D721Med (cell line): ENCODE measurements at places on chromosomes 2 and 18.
A peak's percentile ranks its signal among the peaks of the same experiment; 100 is the strongest.

DNA sequence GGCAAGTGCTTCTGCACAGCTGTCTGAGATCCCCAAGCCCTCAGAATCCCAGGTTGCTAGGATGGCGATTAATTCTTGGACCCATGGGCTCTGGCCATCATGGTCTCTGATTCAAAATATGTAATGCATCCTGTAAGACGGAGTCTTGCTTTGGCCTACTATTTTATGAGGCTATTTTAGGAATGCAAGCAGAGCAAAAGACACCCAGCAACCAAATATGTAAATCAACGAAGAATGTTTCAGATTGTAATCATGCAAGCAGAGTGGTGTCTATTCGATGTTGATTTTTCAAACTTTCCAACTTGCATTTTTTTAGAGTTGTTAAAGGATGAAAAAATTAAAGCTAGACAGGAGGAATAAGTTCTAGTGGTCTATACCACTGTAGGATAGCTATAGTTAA lies 154.8 kb downstream of the COL6A3 start:
- no peak for DNase-seq

- no peak for DNase-seq
Measured at GRCh38 chr18:316393-316792, 48.5 kb upstream of the THOC1 start.

- no peak for DNase-seq
Measured at GRCh38 chr2:109105113-109105512, 23.9 kb upstream of the SH3RF3 start.

- DNase-seq, result no peak
Measured at GRCh38 chr2:85578243-85579180, 1.1 kb downstream of the VAMP8 start.

GRCh38 chr2:38171208-38171855 lies 95.4 kb upstream of the CYP1B1 start:
- no peak for DNase-seq

GRCh38 chr2:133389569-133389968 lies 178.7 kb downstream of the NCKAP5 start:
- no peak for DNase-seq

DNA sequence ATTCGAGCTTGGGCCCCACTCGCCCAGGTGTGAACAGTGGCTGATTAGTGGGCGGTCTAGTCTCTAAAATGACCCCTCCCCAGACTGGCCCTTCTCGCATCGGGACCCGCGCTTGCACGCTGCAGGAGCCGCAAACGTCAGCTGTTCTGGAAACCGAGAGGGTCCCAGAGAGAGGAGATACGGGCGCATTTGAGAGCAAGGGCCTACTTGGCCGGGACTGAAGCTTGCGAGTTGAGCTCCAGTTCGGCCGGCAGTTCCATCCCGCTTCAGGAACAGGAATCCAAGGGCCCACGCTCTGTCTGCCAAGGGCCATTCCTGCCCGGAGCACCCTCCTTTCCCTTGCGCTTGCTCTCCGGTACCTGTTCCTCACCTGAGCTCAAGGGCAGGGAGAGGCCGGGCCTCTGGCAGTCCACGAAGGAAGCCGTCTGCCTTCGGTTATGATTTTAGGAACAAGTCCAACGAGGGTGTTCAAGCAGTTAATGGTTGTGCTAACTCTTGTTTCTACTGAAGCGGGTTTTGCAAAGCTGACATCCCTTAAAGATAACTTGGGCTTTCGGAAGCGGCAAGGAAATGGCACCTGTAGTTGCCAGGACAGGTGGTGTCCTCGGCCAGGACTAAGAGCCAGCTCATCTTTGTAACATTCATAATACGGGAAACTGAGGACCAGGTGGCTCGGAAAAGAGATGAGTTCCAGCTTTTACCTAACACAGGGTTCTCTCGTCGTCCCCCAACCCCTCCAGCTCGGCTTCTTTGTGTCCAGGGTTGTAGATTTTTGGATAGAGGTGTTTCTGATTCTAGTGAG lies 3.9 kb upstream of the DLX1 start:
- no peak for DNase-seq

- DNase-seq, result no peak
Measured at GRCh38 chr18:8821531-8821930, 116.2 kb downstream of the MTCL1 start.

DNA sequence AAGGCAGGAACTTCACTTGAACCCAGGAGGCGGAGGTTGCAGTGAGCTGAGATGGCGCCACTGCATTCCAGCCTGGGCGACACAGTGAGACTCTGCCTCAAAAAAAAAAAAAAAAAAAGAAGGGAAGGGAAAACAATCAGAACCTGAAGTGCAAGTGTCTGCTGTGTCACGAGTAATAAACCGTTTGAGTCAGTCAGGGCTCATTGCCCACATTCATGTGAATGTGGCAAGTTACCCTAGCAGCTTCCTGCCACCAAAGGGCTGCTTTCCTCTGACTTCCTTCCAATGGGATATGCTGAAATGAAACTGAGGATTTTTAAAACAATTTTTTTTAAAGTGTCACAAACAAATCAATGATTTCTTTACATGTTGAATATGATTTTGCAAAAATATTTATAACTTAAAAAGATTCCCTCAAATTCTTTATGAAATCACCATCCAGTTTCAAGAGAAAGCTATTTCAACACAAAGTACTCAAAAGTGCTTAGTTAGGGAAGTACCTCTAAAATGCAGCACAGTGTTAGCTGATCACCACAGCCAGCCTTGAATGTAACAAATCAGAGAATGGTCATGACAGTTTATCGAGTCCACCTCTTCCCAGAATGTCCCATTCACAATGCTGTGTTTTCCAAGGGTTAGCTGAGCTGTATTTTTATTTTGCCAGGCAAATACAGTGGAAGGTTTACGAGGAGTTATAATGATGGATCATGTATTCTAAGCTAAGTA lies 36.4 kb downstream of the WDSUB1 start:
- no peak for DNase-seq

GRCh38 chr2:98355881-98356280 lies 9.6 kb downstream of the CNGA3 start:
- no peak for DNase-seq

- no peak for DNase-seq
Measured at GRCh38 chr2:214127571-214127970, 283.3 kb upstream of the VWC2L start.

DNA sequence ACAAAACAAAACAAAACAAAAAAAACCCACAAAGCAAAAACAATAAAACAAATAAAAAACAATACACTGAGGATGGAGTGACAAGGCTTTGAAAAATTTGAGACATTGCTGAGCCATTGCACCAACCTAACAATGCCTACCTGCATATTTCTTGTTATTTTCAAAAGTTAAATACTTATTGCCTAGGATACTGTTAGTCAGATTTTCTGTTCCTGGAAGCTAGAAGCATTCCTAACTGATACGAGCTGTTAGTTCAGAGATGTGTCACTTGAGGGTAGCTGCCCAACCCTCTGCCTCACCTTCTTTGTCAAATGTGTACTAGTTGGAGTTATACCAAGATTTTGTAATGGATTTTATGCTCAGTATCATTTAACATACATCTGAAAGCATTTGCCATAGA lies 187.2 kb downstream of the TXNL1 start:
- DNase-seq, result no peak

- DNase-seq, result no peak
Measured at GRCh38 chr2:47737191-47737975, 45.6 kb upstream of the MSH6 start.

- DNase-seq, result no peak
Measured at GRCh38 chr2:148885209-148885608, 10.2 kb downstream of the KIF5C start.

DNA sequence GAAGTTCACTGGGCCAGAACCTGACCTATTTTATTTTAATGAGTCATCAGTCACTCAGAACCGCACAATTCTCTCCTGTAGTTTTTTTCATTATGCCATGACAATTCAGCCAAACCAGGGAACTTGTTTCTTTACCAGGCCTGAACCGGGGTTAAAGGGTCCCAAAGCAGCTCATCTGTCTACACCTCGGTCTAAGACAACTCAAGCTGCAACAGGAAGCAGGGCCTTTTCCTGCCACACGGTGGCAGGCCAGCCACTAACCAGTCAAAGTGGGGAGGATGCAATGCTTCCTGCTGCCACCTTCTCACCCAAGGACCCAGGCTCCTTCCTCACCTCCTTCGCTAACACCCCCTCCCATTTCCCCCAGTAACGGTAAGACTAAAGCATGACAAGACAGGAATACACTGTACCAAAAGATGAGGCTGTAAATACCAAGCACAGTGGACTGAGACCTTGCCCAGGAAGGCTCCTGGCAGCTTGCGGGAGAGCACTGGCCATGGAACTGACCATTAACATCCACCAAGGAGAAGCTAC lies 56.7 kb upstream of the ACKR3 start:
- no peak for DNase-seq

- DNase-seq, result no peak
Measured at GRCh38 chr2:165795011-165795410, 964 bp upstream of the GALNT3 start.

DNA sequence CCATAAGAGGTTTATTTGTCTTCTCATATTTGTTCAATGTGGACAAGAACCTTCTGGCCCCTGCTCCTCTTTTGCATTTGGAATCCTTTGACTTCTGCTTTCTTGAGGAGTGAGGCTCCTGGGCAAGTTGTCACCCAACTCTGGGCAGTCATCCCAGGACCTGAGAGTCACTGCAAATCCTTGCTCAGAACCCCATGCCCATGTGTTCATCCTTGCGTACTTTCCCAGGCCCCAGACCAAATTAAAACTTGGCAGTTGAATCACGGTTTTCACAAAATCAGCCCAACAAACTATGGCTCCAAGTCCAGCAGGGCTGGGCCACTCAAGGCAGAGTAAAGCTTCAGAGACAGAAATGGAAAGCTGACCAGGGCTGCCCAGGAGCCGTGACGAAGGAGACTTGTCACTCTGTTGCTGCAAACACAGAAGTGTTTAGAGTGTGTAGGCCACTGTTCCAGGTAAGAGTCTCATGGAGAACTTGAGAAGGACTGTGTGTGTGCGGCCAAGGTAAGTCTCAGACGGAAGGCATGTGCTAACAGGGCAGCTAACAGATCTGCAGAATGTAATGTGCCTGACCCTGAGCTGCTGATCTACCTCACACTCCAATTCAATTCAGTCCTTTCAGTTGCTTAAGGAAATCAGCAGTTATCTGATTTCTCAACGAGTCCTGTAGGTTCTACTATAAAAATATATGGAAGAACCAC lies 549.4 kb upstream of the HS6ST1 start:
- no peak for DNase-seq

- DNase-seq, result no peak
Measured at GRCh38 chr2:188399159-188399558, 107.5 kb downstream of the GULP1 start.

GRCh38 chr18:53698907-53699306 lies 525.6 kb downstream of the MBD2 start:
- peak; percentile 17 for DNase-seq

DNA sequence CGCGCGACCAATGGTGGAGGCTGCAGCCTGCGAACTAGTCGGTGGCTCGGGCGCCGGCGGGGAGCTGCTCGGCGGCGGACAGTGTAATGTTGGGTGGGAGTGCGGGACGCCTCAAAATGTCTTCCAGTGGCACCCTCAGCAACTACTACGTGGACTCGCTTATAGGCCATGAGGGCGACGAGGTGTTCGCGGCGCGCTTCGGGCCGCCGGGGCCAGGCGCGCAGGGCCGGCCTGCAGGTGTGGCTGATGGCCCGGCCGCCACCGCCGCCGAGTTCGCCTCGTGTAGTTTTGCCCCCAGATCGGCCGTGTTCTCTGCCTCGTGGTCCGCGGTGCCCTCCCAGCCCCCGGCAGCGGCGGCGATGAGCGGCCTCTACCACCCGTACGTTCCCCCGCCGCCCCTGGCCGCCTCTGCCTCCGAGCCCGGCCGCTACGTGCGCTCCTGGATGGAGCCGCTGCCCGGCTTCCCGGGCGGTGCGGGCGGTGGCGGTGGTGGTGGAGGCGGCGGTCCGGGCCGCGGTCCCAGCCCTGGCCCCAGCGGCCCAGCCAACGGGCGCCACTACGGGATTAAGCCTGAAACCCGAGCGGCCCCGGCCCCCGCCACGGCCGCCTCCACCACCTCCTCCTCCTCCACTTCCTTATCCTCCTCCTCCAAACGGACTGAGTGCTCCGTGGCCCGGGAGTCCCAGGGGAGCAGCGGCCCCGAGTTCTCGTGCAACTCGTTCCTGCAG lies at the start of gene HOXD9:
Gene HOXD9, plus strand, starts transcription at position 37 of the 728 bp plus-strand sequence. Its CDS starts 50 bp downstream, at position 87.
- peak; percentile 71 for DNase-seq

GRCh38 chr2:221042926-221043325 lies 529.2 kb downstream of the EPHA4 start:
- DNase-seq, result no peak

- no peak for DNase-seq
Measured at GRCh38 chr18:30406728-30407127, 635.8 kb downstream of the DSC3 start.

- DNase-seq, result no peak
Measured at GRCh38 chr2:159553727-159554126, 62.6 kb downstream of the BAZ2B start.

- no peak for DNase-seq
Measured at GRCh38 chr18:46069524-46069923, 2.5 kb downstream of the PSTPIP2 start.

DNA sequence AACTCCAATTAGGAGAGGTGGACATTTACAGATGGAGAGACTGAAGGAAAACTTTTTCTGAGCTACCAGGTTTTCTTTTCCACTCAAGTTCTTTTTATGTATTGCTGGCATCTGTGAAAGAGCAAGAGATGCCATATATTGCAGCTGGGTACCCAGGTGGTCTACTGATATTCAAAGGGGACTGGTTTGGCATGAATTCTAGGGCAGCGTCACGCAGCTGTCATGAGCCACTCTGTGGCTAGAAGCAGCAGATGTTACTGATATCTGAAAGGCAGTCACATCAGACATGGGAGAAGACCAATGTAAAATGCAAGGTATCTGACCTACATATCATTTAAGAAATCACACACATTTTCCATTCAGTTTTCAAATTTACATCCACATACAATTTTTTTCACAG lies 408.8 kb downstream of the GALNT13 start:
- DNase-seq, result no peak

DNA sequence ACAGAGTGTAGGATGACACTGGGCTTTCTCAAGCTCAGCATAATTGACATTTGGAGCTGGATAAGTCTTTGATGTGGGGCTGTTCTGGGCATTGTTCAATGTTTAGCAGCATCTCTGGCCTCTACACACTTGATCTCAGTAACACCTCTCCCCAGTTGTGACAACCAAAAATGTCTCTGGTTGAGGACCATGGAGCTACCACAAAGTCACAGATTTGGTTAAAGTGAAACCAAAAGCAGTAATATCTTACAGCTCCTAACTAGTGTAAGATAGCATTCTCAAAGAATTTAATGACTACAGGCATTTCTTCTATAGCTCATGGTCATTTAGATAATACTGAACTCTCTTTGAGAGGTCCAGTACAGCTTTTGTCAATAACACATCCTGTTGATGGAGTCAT lies 23.4 kb upstream of the PAX3 start:
- DNase-seq, result no peak

DNA sequence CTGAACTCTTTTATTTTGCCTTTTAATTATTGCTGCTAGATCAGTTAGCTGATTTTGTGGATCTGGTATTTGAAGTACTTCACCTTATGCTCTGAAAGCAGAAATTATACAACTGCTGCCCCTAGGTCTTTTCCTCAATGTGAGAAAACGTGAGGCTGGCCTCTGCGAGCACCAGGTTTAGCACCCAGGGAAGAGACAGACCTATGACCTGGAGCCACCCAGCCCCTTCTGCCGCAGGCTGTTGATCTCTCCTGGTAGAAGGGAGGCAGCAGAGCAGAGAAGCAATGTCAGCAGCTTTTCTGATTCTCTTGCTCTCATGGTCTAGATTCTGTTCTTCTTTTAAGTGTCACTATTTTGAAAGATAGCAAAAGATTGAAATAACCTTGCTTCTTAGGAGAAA lies 19.9 kb downstream of the TRAPPC12 start:
- DNase-seq, result no peak
